ENCODE measurements at places on chromosomes 6 and 20. TPM values are rescaled to one million over a fixed set of nuclear protein-coding genes. Genes with fewer than 3 reads are reported as not detected.

GRCh38 chr6:162178666-162179065 is 548.9 kb downstream of the PRKN start:
- no peak for DNase-seq

DNA sequence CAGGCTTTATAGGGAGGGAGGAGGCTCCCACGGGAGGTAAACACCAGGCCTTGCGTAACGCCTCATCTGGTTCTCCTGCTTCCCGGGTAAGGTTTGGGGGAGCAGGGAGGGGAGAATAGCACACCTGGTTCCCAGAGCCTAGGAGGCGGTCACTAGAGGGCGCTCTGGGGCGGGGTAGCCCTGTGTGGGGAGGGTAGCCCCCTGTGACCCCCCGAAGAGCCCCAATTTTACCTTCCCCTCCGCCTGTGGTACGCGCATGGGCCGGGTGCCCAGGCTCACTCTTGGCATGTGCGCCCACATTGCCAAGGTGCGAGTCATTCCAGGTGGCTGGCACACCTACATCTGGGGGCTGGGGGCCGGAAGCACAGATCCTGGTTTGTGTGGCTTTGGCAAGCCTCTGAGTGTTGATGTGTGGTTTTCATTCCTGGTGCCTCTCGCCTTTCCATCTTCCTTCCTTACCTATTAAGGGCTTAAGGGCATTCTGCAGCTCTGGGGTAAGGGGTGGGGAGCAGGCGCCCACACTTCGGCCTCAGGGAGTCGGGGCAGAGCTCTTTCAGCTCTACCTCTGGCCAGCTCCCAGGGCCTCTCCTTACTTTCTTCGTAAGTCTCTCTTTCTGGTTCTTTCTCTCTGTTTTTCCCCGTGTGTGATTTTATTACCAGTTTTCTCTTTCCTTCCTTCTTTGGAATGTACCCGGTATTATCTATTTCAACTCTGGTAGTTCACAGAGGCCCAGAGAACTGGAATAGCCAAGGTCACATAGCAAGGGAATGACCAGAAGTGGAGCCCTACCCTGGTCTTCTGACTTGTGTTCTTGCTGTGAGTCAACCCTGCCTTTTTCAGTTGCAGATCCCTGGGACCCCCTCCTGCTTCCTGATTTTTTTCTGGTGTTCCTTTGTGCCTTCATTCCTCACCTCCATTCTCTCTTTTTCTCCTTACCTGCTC is 492 bp upstream of the RNF39 start:
- DNase-seq, result peak; percentile 38

DNA sequence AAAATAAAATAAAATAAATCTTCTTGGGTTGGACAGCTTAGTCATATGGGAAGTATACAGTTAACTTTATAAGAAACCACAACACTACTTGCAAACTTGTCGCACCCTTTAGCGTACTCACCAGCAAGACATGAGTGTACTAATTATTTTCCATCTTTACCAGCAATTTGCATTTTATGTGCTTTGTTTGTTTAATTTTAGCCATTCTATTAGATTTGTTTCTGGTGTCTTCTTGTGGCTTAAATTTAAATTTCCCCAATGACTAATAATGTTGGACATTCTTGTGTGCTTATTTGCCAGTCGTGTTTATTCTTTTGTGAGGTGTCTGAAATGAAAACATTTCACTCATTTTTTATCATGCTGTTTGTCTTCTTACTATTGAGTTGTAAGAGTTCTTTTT is 1172.2 kb upstream of the CITED2 start:
- no peak for DNase-seq

Gene MCM3
- total RNA-seq, result 258 TPM
